ENCODE measurements at places on chromosomes 13 and 19.
A peak's percentile ranks its signal among the peaks of the same experiment; 100 is the strongest.

GRCh38 chr19:54074851-54075250, 6.3 kb downstream of the TARM1 start:
- no peak for DNase-seq

GRCh38 chr19:4583961-4584669, 24.6 kb upstream of the SEMA6B start:
- no peak for DNase-seq

DNA sequence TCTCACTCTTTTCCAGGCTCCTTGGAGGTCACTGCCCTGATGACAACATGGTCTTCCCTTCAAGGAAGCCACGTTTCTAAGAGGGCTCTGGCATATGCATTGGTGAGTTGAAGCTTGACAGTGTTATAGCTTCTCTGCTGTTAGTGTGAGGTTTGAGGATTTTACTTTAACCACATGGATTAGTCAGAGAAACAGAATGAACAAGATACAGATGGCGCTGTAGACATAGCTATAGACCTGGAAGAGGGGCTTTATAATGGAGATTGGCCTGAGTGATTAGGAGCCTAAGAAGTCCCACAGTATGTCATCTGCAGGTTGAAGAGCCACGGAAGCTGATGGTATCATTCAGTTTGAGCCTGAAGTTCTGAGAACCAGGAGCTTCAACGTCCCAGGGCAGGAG, 18.4 kb upstream of the URI1 start:
- DNase-seq, result no peak

DNA sequence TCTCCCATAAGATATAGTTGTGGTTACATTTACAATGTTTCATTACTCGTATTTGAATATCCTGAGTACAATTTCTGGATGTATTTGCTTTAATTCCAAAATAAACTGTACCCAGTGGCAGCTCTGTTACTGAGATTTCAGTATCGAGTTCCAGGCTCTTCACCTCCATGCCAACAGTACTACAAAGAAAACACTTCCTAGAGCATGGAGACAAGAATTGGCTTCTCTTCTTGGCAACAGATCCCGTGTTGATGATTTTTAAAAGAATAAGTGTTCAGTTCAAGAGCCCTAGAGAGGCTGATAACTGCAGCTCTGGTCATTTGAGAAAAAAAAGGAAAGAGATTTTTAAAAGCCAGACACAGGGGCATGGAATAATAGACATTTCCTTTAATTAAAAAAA, 302.8 kb downstream of the EFNB2 start:
- no peak for DNase-seq

DNA sequence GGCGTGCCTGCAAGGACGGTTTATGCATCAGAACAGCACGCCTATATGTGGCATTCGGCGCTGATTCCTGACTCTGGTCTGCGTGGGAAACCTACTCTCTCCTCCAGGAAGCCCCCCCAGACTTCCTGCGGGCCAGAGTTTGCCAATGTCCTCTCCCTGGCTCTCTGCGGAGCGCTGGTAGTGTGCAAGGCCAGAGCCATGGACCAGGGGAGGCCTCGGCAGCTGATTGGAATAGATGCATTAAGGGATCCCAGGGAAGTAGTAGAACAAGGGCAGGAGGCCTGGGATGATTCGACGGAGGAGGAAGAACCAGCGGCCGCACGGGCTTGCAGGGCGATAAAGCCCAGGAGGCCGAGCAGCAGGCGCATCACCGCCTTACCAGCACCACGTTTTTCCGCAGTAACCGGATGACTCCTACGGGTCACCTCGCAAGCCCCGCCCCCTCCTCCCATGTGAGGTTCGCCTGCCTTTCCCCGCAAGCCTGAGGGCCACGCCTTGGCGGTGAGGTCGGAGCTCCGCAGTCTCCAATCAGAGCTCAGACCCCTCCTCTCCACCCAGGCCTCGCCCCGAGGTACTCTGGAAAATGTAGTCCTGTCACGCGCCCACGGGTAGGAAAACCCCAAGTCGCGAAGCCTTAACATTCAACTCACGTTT, 5.0 kb downstream of the CLEC11A start:
- peak; percentile 94 for DNase-seq

- DNase-seq, result no peak
Measured at GRCh38 chr13:91639330-91639729, 240.9 kb downstream of the GPC5 start.

GRCh38 chr13:51746802-51747201, 57.2 kb downstream of the DHRS12 start:
- DNase-seq, result no peak

- no peak for DNase-seq
Measured at GRCh38 chr13:34001389-34001788, 183.4 kb downstream of the RFC3 start.

GRCh38 chr19:369876-370275, 25.3 kb upstream of the MIER2 start:
- no peak for DNase-seq

- no peak for DNase-seq
Measured at GRCh38 chr13:79678100-79678499, 197.1 kb downstream of the NDFIP2 start.

- DNase-seq, result no peak
Measured at GRCh38 chr19:6161271-6161850, 25.9 kb downstream of the ACSBG2 start.

- no peak for DNase-seq
Measured at GRCh38 chr19:32178956-32179355, 166.5 kb upstream of the ZNF507 start.

Measured in activated naive CD8-positive, alpha-beta T cell treated with anti-CD3 and anti-CD28 coated beads, Interleukin-2, amount 50 U/mL, for 16 hours (primary cell).